Naive thymus-derived CD8-positive, alpha-beta T cell (primary cell): ENCODE measurements at places on chromosomes 13 and 19. TPM values are rescaled to one million over a fixed set of nuclear protein-coding genes. Genes with fewer than 3 reads are reported as not detected.

EXOC3L2 gene
- not detected for total RNA-seq

- H3K27me3 ChIP-seq = no peaks in the 10 kb centered on the region
- H3K4me1 ChIP-seq = peaks cover 9% of the 10 kb centered on the region
- peaks cover 17% of the 10 kb centered on the region for H3K36me3 ChIP-seq
- no peak overlapping the region for H3K27ac ChIP-seq
These were observed 37.4 kb downstream of the NAXD start for GRCh38 chr13:110652764-110653163.

BRME1 gene
- 3.7 TPM for total RNA-seq

GRCh38 chr19:32017176-32017953 is 328.0 kb upstream of the ZNF507 start:
- H3K4me1 ChIP-seq = no peaks in the 10 kb centered on the region
- no peak for DNase-seq
- H3K4me3 ChIP-seq = no peak overlapping the region
- H3K27me3 ChIP-seq = peaks cover 16% of the 10 kb centered on the region
- no peaks in the 10 kb centered on the region for H3K36me3 ChIP-seq

CCDC194 gene
- 3.4 TPM for total RNA-seq

SERPINE3 gene
- not detected for total RNA-seq

DNA sequence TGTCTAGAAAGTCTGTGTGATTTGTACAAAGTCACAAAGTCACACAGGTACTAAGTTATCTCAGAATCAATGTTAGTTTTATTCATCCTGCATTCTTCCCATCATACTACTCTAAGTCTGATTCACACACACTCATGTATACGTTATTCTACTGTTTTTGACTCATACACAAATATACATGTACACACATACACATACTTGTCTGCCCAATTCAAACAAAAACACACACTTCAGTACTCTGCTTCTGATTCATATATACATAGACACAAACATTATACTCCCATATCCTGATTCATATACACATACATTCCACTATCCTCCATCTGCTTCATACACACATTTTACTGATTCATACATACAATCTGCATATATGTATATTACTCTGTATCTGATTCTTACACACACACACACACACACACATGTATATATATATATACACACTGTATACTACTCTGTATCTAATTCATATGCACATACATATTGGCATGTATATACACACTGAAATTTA is 69.3 kb downstream of the KLF12 start:
- H3K27ac ChIP-seq = no peak overlapping the region
- no peak overlapping the region for H3K4me3 ChIP-seq
- H3K36me3 ChIP-seq = no peaks in the 10 kb centered on the region
- H3K27me3 ChIP-seq = no peaks in the 10 kb centered on the region
- peaks cover 48% of the 10 kb centered on the region for H3K4me1 ChIP-seq

DNA sequence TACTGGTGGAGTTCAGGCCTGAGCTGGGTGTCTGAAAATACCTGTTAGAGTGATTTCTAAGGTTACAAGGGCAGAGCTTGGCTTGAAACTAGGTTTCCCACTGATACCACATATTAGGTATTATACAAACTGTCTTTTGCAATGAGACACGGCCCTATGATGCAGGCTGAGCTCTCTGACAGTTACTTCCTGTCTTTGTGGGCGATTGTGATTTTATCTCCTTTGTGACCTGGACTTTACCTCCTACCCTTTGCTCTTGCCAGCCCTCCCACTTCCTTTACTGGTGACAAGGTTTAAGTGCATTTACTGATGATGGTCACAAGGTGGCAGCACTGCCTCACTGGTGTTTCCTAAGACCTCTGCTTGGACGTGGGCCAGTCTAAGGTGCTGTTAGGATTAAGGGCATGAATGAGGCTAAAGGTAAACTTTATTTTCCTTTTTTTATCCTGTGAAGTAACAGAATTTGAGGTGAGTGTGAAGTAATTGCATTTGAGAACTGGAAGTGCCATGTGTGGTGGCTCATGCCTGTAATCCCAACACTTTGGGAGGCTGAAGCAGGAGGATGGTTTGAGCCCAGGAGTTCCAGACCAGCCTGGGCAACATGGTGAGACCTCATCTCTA is 7.7 kb upstream of the CXCL17 start:
- H3K36me3 ChIP-seq = no peaks in the 10 kb centered on the region
- H3K4me1 ChIP-seq = peaks cover 6% of the 10 kb centered on the region
- peak; percentile 88 for DNase-seq
- no peak overlapping the region for H3K27ac ChIP-seq

OR7D2 gene
- total RNA-seq = 0.11 TPM

DNA sequence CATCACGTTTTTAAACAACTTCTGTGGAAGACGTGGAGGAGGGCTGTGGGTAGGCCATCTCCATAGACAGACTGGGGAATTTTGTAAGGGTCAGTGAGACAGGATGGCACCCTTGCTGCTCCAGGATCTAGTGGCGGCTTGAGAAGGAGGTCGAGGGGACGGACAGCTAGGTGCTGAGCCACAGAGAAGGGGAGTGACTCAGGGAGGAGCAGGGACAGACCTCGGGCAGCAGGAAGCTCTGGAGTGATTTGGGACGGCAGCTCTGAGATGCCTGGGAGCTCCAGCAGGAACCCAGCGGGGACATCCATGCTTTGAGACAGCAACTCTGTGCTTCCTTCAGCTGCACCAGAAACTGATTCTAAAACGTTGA is 169.1 kb upstream of the SOX1 start:
- no peaks in the 10 kb centered on the region for H3K36me3 ChIP-seq
- DNase-seq = no peak
- H3K4me3 ChIP-seq = no peak overlapping the region
- H3K27me3 ChIP-seq = peaks cover 39% of the 10 kb centered on the region
